ENCODE measurements at places on chromosomes 1 and 21. TPM values are rescaled to one million over a fixed set of nuclear protein-coding genes. Genes with fewer than 3 reads are reported as not detected.
A peak's percentile ranks its signal among the peaks of the same experiment; 100 is the strongest.

Gene TEX50
- not detected for total RNA-seq

Gene CD101
- total RNA-seq = 1.2 TPM

Gene KMO
- not detected for total RNA-seq

Gene CFHR4
- total RNA-seq = not detected

Gene HMCN1
- total RNA-seq = 1.6 TPM

Gene CFAP107
- not detected for total RNA-seq

Gene DCST2
- total RNA-seq = not detected

Gene TSACC
- not detected for total RNA-seq

Gene HJV
- total RNA-seq = not detected

Gene FLAD1
- total RNA-seq = 32.2 TPM

DNA sequence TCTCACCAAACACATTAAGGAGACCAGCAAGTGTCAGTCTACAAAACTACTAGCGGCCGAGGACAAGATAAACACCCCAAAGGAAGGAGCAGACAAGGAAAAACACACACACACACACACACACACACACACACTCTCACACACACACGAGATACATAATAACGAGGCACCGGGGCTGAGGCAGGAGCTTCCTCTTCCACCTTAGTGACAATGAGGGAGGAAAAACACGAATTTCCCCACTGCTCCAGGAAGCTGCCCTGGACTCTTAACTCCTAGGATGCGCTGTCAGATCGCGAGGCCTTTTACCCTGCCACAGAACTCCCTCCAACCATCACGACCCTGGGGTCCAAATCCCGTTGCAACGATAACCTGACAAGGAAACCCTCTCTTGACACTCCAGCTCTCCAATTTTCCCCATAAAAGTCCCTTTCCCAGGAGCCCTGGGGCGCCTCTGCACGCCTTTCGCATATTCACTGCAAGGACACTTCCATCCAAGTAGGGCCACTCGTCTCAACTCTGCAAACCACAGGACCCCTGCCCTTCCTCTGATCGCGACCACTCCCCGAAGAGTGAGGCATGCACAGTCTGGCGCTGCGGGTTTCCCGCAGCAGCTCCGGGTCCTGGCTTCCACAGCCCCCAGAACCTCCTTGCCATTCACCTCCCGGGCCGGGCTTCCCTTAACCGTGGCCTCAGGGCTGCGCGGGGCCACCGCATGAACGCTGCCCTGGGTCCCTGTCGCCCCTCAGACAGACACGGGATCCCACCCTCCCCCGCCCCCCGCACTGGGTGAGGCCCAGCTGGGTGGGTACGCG is 581 bp downstream of the ETV3 start:
- DNase-seq = peak; percentile 40

DNA sequence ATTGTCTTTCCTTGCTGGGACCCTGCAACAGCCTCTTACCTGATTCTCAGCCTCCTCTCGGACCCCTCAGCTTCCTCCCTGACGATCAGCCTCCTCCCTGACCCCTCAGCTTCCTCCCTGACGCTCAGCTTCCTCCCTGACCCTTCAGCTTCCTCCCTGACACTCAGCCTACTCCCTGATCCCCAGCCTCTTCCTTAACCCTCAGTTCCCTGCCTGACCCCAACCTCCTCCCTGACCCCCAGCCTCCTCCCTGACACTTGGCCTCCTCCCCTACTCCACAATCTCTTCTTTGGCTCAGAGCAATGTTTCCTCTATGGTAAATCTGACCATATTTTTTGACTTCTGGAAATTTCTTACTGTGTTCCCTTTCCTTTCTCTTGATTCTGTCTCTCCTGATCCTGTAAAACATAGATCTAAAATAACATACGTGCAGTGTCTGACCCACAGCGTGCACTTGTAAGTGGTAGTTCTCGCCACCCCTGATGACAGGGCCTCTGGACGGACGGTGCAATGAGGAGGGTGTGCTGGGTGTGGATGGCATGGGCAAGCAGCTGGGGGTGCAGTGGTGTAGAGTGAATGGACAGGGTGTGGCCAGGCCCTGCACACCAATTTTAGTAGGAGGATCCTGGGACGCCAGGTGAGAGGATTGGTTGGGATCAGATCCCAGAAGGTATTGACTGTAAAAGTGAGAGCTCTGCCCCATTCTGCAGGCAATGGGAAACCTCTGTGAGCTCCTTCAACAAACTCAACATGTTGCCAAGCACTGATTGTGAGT is 264.1 kb downstream of the FOXD2 start:
- DNase-seq = no peak

GRCh38 chr21:37669249-37669648 is 247.0 kb downstream of the KCNJ6 start:
- no peak for DNase-seq

DNA sequence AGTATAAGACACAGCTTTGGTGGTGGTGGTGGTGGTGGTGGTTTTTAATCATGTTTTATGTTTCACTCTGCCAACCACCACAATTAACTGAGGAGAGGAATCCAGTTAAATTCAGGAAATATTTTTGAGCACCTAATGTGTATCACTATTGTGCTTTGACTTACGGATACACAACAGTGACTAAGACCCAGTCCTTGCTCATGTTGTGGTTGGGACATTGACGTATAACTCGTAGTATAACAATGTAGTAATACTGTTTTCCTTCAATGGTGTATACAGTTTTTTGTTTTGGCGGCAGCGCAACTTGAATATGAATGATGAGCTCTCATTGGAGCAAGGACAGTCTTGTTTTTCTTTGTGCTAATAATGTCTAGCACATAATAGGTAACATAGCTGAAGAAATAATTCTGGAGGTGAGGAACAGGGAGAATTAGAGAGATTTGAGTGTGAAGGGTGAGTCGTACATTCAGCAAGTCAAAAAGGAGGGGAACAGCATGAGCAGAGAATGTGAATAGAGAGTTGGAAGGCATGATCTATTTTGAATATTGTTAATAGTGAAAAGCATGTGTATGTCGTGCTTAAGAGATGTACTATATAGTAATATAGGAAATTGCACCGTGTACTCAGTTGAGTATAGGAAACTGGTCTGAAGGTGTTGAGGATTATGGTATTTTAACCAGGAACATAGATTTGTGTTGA is 5.5 kb downstream of the CACYBP start:
- DNase-seq = peak; percentile 29

DNA sequence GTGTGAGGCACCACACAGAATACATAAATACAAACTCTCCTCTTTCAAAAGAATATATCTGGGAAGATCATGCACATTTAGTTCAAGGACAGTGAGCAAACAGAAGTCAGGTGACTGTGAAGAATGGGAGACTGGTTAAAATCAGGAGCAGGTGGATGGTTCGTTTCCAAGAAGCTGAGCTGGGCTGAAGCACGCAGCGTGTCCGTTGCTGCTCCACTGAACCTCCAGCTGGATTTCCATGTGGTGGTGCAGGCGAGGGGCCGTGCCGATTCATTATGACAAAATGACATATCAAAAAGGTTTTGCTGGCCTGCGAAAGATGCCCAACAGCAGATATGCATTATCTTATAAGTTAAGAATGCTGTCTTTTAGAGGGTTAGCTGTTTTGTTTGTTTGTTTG is 66.0 kb downstream of the OLIG1 start:
- DNase-seq = no peak

GRCh38 chr1:51378871-51379270 is 48.5 kb upstream of the TTC39A start:
- DNase-seq = no peak

DNA sequence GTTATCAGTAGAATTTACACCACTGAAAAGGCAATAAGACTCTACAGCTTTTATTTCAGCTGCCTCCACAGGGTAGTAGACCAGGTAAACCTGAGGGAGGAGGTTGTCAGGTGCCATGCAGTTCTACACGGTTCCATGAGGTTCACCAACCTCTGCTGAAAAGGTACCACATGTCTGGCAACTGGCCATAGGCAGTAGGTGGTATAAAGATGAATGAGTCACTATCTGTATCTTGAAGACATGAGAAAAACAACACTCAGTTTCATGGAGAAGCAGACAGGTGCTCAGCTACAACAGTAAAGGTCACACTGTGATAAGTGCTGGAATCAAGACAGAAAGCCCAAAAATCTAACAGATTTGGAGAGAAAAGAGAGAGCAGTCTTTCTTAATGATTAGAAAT is 145.4 kb downstream of the PTGER3 start:
- peak; percentile 17 for DNase-seq

DNA sequence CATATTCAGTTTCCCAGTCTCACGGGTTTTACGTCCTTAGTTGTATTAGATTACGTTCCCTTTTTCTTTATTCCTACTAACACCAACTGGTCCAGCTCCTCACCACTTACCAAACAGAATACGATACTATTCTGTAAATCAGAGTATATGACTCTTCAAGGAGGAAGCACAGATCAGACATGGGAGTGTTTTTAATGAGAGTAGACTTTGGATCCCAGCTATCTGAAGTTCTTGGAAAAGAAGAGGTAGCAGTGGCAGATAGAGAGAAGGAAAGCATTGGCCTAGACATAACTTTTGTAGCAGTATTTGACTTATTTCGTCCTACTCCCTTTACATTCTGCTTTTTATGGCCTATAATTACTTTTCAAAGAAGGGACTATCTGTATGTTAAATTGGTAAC is 24.1 kb upstream of the PLA2G4A start:
- no peak for DNase-seq

- no peak for DNase-seq
Observed at GRCh38 chr1:205989786-205990185, 13.4 kb downstream of the RAB7B start.

- DNase-seq = no peak
Observed at GRCh38 chr1:931380-932172, 7.9 kb downstream of the SAMD11 start.

- no peak for DNase-seq
Observed at GRCh38 chr1:241424480-241424971, 67.5 kb upstream of the RGS7 start.

DNA sequence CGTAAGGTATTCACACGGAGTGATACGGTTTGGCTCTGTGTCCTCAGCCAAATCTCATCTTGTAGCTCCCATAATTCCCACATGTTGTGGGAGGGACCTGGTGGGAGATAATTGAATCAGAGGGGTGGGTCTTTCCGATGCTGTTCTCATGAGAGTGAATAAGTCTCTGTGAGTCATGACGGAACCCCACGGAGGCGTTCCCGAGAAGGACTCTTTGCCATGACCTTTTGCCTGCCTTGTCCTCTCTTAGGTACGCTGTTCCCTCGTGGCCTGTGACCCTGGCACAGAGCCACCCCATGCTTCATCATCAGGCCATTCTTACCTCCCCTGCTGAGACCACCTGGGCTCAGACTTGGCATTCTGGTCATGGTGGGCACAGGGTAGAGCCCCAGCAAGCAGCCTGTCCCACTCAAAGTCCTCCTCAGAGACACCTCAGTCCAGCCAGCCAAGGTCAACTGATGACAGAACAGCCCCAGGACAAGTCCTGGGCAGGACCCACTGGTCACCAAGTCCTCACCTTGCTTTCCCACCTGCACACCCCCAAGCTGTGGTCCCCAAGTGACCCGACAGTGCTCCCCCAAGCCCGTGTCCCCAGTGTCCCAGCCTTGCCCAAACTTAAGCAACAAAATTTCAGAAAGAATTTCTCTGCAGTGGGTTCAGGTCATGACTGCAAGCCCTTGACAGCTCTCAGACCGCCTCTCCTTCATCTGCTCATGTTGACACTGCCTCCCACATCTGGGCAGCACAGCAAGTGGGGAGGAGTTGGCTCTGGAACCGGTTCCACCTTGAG is 158.4 kb downstream of the ACTL8 start:
- DNase-seq = no peak

DNA sequence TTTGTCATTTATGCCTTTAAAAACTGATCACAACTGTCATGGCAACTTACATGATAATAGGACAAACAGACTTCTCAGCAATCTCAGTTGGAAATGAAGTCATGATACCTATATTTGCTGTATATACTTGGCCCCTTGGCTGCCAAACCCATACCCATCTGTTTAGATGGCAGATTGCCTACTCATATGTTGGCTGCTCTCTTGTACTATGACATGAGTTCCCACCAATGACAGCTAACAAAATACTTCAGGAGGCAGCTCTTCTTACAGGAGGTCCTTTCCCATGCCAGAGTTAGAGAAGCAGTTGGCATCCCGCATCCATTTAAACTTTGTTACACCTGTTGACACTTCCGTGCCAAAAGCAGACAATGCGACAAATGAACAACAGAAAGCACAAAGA is 603.1 kb upstream of the ADGRL2 start:
- DNase-seq = no peak

GRCh38 chr1:246428542-246429308 is 78.4 kb downstream of the SMYD3 start:
- DNase-seq = peak; percentile 98

- peak; percentile 57 for DNase-seq
Observed at GRCh38 chr1:211736351-211736915, 61.0 kb upstream of the NEK2 start.

GRCh38 chr1:240766831-240767230 is 154.9 kb upstream of the GREM2 start:
- peak; percentile 57 for DNase-seq

GRCh38 chr1:107525145-107525544 is 384.3 kb downstream of the NTNG1 start:
- peak; percentile 60 for DNase-seq

- no peak for DNase-seq
Observed at GRCh38 chr1:225021037-225021436, 91.6 kb downstream of the DNAH14 start.

DNA sequence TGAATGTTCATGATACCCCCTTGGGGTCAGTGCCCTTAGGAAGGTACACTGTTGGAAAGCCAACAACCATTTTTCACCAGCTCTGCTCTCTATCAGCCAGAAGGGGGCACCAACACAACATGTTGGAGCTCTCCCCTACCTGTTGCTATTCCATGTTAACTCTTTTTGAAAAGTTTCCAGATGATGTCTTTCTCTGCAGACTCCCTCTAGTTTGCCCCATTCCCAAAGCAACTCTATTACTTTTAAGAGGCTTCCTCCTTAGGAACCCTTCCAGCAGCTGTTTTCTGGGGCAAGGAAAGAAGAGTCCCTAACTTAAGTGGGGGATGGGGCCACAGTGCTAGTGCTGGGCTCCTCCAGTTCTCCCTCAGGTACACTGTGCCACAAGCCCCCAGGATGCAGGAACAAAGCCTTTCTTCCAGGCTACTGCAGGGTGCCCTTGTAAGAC is 22.9 kb upstream of the NDC1 start:
- peak; percentile 67 for DNase-seq

GRCh38 chr21:42255825-42256224 is 36.9 kb downstream of the ABCG1 start:
- DNase-seq = no peak

DNA sequence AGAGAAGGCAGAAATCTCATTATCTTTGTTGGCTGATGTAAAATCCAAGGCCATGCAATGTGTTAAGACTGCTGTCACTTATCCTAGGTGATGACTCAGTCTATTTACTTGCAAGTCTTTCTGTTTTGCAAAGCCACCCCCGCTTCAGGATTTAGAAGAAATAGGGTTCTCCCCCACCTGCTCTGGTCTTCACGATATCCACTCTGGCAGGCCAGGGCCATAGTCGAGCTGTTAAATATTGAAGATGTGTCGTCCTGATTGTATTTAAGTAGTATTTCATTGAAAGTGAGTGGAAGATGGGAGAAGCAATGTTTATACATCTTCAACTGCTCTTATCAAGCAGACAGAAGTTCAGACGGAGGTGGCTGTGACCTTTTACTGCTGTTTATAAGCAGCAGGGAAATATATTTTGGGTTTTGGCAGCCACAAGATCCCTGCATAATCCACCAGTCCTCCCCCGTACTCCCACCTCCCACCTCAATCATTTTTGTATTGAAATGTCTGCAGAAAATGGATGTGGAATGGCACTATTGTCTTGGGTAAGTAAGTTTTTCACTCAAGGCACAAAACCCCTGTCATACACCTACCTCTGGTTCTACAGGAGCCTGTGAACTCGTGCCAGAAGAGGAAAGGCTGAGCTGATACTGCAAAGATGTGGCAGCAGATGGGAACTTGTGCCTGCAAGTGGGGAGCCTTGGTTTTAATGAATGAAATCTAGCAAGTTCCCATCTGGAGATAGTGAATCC is 117.4 kb downstream of the MRPS6 start:
- no peak for DNase-seq
